ENCODE measurements at places on chromosomes 6 and 20. TPM values are rescaled to one million over a fixed set of nuclear protein-coding genes. Genes with fewer than 3 reads are reported as not detected.

The HMGCLL1 gene
- total RNA-seq, result not detected

The TRERF1 gene
- total RNA-seq, result 1.8 TPM

The KCNB1 gene
- 9.0 TPM for total RNA-seq

The PRPH2 gene
- 1.4 TPM for total RNA-seq

The SAPCD1 gene
- total RNA-seq, result not detected

The SFTA2 gene
- total RNA-seq, result not detected

The PDYN gene
- not detected for total RNA-seq

The TXLNB gene
- 65.8 TPM for total RNA-seq

The ADGRG6 gene
- 1.4 TPM for total RNA-seq

The MACROD2 gene
- 5.3 TPM for total RNA-seq

The TSPYL4 gene
- total RNA-seq, result 30.4 TPM

The DIDO1 gene
- total RNA-seq, result 33.8 TPM

The EPB41L1 gene
- 8.8 TPM for total RNA-seq

The TPBG gene
- total RNA-seq, result 7.7 TPM

The GDAP1L1 gene
- not detected for total RNA-seq

The KCNK5 gene
- not detected for total RNA-seq

The EDN1 gene
- 0.29 TPM for total RNA-seq

The ADGRB3 gene
- 0.13 TPM for total RNA-seq

The IL17F gene
- total RNA-seq, result not detected

The BCAS4 gene
- total RNA-seq, result 4.1 TPM

The DUSP15 gene
- 0.64 TPM for total RNA-seq

The TMEM217 gene
- total RNA-seq, result 0.35 TPM

The PHIP gene
- 21.0 TPM for total RNA-seq

Data from myocyte (in vitro differentiated cells).